Activated naive CD8-positive, alpha-beta T cell treated with anti-CD3 and anti-CD28 coated beads for 36 hours (primary cell): ENCODE measurements at places on chromosomes 7 and 10. TPM values are rescaled to one million over a fixed set of nuclear protein-coding genes. Genes with fewer than 3 reads are reported as not detected.

GRCh38 chr10:22606164-22606614 lies 108.2 kb downstream of the PIP4K2A start:
- H3K4me1 ChIP-seq = peaks cover 73% of the 10 kb centered on the region
- H3K4me3 ChIP-seq = no peak overlapping the region
- peaks cover 65% of the 10 kb centered on the region for H3K36me3 ChIP-seq

DNA sequence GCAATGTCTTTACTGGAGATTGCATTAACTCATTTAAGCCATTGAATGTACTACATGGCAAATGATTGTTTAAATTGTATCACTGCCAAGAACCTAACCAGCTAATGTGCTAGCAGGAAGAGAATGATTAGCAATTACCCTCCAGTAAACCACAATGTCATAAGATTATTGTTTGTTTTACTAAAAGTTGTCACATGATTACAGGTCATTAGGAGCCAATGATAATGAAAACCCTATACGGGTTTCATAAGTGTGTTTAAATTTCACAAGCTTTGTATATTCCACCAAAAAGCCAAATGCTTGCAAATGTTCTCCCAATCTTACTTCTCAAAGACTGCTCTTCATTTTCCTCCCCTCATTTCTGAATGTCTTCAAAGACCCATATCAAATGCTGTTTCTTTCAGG lies 76.5 kb upstream of the PPP1R3C start:
- no peak overlapping the region for H3K27ac ChIP-seq
- H3K4me1 ChIP-seq = no peaks in the 10 kb centered on the region
- H3K4me3 ChIP-seq = no peak overlapping the region
- H3K36me3 ChIP-seq = no peaks in the 10 kb centered on the region

DNA sequence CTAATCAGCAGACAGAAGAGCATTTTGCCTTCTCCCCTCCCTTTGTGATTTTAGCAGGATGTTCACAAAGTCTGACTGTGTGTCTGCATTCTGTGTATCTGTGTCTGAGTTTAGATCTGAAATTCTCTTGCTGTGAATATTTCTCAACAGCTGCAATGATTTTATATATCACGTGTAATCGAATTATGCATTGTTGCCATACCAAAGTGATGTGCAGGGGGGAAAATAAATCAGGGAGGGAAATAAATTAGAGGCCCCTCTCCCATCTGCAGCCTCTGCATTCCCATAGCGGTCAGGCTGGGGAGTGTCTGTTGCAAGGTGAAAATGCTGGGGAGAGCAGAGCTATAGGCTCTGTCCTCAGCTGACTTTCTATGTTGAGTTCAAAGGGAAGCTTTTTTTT lies 209.0 kb downstream of the LRMDA start:
- no peak overlapping the region for H3K27ac ChIP-seq
- no peaks in the 10 kb centered on the region for H3K36me3 ChIP-seq
- no peak for DNase-seq
- H3K4me3 ChIP-seq = no peak overlapping the region

PRRT4 gene
- 0.18 TPM for total RNA-seq

- no peak overlapping the region for H3K4me3 ChIP-seq
- H3K36me3 ChIP-seq = no peaks in the 10 kb centered on the region
- H3K27me3 ChIP-seq = no peaks in the 10 kb centered on the region
- no peak for DNase-seq
- H3K4me1 ChIP-seq = no peaks in the 10 kb centered on the region
- no peak overlapping the region for H3K27ac ChIP-seq
Measured at GRCh38 chr7:82129091-82129490, 314.5 kb downstream of the CACNA2D1 start.
